ENCODE measurements at places on chromosomes 2 and 18.

DNA sequence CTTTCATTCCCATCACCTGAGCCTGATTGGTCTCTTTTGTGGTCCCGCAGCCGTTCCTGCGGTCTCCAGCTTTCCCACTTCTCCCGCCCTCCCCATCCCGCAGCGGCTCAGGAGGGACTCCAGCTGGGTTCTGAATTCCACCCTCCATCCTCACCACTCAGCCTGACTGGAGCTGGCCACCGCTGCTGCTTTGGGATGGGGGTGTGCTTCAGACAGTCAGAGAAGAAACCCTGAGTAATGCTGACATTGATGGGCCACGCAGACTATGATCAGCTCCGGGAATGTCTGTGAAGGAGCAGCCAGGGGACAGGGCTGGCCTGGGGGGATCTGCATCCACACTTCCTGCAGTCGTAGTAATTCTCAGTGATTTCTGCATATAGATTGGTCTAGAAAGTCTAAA lies 45.9 kb upstream of the TXNDC2 start:
- DNase-seq = no peak

DNA sequence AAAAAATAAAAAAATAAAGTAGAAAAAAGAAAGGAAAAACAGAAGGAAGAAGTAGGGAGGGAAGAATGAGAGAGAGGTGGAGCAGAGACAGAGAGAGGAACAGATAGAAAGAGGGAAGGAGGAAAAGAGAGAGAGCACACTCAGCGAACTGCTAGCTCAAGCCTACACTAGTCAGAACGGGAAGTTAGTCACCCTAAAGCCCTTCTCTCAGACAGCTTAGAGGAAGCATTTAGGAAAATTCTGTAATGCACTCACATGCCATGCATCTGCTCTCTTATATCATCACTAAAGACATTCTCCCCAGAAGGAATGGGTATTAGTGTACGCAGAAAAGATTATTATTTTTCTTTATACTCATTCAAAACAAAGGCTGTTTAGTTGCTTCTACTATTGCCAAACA lies 68.1 kb upstream of the SULT1C3 start:
- no peak for DNase-seq

GRCh38 chr2:56540916-56541315 lies 357.1 kb downstream of the CCDC85A start:
- no peak for DNase-seq

GRCh38 chr18:49967636-49968313 lies 154.4 kb upstream of the ACAA2 start:
- DNase-seq = no peak
